ENCODE measurements at places on chromosomes 13 and 19.
A peak's percentile ranks its signal among the peaks of the same experiment; 100 is the strongest.

DNA sequence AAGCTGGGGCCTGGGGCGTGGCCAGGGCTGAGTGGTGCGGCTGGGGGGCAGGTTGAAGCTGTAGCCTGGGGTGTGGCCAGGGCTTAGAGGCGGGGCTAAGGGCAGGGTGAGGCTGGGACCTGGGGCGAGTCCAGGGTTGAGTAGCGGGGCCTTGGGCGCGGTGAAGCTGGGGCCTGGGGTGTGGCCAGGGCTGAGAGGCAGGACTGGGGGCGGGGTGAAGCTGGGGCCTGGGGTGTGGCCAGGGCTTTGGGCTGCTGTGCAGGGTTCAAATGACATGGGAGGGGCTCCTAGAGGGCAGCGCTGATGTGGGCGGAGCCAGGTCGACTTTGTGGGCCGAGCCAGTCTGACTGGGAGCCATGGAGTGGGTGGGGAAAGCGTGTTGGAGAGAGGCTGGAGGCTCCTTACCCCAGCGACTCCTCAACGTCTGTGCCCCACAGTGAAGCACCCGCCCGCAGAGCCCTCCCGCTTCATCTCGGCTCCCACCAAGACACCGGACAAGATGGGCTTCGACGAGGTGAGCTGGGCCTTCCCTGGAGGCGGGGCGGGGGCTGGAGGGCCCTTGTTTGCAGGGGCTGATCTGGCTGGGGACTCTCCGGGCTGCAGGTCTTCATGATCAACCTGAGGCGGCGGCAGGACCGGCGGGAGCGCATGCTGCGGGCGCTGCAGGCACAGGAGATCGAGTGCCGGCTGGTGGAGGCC lies 21.5 kb downstream of the COLGALT1 start:
- no peak for DNase-seq

- peak; percentile 86 for DNase-seq
Observed at GRCh38 chr19:53196777-53197396, 3.7 kb upstream of the ZNF665 start.

DNA sequence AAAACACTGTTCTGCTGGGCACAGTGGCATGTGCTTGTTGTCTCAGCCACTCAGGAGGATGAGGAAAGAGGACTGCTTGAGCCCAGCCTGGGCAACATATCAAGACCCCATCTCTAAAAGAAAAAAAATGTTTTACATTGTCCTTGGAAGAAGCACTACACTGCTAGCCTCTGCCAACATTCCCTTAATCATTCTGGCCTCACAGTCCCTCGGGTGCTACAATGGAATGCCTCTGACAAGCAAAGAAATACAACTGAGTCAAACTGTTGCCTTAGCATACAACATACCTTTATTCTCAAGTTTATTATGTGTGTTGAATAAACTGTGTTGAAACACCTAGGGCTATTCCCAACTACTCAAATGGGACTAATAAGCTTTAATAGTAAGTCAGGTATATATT lies 56.1 kb downstream of the PSPC1 start:
- no peak for DNase-seq

GRCh38 chr19:17242431-17243208 lies 3.1 kb downstream of the NR2F6 start:
- no peak for DNase-seq

DNA sequence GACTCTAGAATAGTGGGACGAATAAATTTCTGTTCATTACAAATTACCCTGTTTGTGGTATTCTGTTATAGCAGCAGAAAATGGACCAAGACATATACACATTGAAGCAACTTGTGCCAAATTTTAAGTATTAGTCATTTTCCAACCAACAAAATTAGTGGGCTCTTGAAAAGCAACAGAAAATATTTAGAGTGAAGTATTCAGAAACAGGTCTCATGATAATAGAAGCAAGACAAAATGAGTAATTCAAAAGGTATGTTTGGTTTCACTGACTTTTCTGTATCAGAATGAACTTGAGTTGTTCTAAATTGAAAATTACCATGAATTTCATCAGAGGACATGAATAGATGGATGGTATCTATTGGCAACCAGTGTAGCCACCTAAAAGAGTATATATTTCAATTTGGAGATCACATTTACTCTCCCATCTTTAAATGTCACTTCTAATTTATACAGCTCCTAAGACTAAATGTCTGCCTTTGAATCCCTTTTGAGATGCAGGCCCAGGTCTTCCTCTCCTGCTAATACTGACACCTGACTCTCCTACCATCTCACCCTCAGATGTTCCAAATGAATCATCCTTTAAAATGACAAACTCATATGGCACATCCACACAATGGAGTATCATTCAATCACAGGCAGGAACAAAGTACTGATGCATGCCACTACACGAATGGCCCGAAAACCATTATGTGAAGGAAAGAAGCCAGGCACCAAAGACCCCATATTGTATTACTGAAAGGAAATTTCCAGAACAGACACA lies 40.7 kb upstream of the DOCK9 start:
- peak; percentile 39 for DNase-seq

- no peak for DNase-seq
Observed at GRCh38 chr13:66359910-66360552, 870.1 kb downstream of the PCDH9 start.

GRCh38 chr13:20121159-20121525 lies 39.7 kb downstream of the GJA3 start:
- no peak for DNase-seq

DNA sequence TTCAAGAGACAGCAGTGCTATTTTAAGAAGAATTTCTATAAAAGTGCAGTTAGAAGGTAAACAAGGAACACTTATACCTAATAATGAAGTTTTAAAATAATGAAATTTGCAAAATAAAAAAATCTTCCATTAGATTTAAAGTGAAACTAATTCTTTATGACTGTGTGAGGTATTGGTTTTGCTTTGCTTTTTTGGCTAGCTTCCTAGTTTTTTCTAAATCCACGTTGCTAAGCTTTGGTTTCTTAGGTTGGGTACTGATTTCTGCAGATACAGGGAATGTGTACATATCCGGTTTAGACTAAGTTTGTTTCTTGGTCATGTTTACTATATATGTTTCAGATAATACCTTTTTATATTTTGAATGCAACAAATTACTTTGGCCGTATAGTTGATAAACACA lies 59.8 kb downstream of the SLC7A9 start:
- DNase-seq = no peak

DNA sequence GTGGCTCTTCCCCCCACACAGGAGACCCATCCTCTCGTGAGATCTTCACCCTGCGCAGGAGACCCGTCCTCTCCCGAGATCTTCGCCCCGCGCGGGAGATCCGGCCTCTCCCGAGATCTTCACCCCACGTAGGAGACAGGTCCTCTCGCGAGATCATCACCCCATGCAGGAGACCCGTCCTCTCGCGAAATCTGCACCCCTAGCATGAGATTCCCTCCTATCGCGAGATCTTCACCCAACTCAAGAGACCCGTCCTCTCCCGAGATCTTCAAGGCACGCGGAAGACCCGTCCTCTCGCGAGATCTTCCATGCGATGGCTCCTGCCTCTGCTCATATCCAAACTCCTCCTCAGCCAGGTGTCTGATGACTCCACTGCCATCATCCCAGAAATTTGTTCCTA lies 24.3 kb downstream of the LAIR2 start:
- no peak for DNase-seq

DNA sequence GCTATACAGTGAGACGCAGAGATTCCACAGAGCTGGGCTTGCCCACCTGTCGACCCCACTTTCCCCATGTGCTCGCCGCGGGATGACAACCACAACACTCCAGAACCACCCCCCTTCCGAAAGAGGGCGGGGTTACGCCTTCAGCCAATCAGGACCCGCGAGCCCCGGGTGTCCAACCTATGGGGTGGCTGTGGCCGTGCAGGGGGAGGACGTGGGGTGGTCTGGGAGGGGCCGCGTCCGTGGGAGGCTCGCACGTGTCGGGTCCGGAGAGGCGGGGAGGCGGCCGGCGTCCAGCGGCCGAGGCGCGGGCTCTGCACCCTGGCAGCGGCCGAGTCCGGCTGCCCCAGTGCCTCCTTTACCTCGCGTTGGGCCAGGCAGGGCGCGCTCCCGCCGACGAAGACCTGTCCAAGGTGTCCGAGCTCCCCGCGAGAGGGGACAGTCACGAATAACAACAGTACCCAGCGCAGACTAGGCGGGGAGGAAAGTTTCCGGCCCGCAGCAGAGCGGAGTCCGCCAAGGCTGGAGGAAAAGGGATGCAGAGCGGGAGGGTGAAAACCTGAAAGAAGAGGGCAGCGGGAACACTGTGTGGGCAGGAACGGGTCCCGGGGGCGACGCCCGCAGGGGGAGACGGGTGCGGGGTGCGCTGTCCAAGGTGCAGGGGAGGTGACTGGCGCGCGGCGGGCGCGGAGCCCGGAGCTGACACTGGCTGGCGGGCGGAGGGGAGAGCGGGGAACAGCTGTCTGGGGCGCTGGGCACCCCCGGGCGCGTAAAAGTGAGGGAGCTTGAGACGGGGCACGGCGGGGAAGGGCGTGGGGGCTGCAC lies 911 bp downstream of the ENOX1 start:
- peak; percentile 81 for DNase-seq
